ENCODE measurements at places on chromosomes 12 and 14.

GRCh38 chr12:118237052-118237665, 101.2 kb downstream of the PEBP1 start:
- no peak for DNase-seq

GRCh38 chr12:12520273-12520672, 42.4 kb downstream of the DUSP16 start:
- DNase-seq, result no peak

- no peak for DNase-seq
Observed at GRCh38 chr14:67683842-67684241, 9.4 kb upstream of the VTI1B start.

- no peak for DNase-seq
Observed at GRCh38 chr12:84856156-84856900, 56.3 kb downstream of the SLC6A15 start.

- DNase-seq, result no peak
Observed at GRCh38 chr12:103794309-103795213, 46.5 kb downstream of the NT5DC3 start.

- DNase-seq, result no peak
Observed at GRCh38 chr14:21556378-21557083, 23.3 kb downstream of the OR10G3 start.

GRCh38 chr12:89353188-89353822, 1.0 kb upstream of the DUSP6 start:
- DNase-seq, result no peak

DNA sequence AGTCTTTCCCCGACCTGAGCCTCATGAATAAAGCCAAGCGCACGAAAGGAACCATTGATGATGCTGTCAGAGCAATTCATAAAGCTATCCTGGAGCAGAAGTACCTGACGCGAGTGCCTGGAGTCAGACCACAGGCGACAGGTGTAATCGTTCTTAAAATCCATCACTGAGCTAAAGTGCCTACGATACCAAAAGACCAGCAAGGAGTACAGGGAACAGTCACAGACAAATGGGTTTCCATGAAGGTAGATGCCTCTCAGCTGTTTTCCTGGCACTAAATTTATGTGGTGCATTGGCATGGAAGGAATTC, 1.4 kb upstream of the PCED1B start:
- no peak for DNase-seq

DNA sequence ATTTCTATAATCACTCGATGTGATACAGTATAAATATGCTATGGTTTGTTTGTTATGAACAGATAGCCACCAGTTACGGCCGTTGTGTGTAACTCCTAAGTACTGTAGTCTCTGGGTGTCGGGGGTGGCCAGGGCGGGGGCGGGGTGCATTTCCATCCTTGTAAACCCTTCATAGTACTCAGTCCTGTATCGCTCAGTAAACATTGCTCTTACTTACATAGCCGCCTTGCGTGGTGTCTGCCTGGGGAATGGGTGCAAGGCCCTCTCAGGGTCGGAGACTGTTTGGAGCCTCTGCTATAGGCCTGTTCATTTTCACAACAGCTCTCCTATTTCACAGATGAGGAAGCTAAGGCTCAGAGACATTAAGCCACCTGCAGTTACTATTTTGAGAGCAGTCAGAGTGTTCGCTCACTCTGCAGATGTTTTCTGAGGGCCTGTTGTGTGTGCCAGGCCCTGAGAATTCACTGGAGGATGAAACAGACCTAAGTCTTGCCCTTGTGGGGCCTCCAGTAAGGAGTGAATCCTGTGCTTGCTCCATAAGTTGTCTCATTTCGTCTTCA, 42.5 kb downstream of the JDP2 start:
- no peak for DNase-seq

DNA sequence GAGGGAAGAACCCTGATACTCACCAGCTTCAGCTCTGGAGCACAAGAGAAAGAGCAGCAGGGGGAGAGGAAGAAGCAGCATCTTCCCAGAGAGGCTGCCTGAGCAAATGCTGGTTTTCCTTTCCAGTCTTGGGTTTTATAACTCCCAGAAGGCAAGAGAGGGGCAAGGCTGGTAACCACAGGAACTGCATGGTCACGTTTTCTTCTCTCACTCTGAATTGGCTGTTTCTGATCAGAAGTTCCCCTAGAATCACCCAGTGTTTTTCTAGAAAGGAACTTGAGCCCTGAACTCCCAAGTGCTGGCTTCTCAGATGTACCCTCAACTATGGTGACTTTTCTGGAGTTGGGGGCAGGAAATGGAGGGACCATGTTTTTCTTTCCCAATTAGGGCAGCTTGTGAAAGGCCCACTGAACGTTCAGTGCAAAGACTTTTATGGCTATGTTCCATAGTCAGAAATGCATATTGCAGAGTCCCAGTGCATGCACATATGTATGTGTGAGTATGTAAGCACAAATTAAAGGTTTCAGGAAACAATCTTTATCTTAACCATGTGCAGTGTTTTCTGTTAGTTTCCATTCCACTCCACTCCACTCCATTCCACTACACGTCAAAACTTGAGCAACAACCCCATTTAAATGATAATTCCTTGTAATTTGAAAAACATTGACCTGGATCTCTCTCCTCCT, at the start of gene CMA1:
Gene CMA1, minus strand, starts transcription at position 111 of the 686 bp plus-strand sequence. Its CDS starts 30 bp downstream, at position 81.
- no peak for DNase-seq

DNA sequence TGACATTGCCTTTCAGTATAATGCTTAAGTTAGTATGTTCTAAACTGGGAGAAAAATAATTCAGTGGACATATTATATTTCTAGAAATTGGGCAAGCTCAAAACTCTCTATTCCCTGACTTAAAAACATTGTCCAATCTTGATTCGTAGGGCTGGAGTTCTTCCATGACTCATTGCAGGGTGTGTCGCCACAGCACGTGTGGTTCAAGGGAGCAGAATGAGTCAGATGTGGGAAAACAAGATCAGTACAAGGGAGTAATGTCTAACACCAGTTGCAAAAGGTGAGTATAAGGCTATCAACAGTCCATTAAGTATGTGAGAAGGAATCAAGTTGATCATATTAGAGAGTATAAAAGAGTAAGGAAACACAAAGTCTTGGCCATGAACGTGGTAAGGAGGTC, 887.0 kb downstream of the TMTC2 start:
- DNase-seq, result no peak

GRCh38 chr12:12353807-12354206, 3.1 kb upstream of the BORCS5 start:
- DNase-seq, result no peak

- DNase-seq, result no peak
Observed at GRCh38 chr14:60631842-60632241, 17.4 kb downstream of the SIX1 start.

DNA sequence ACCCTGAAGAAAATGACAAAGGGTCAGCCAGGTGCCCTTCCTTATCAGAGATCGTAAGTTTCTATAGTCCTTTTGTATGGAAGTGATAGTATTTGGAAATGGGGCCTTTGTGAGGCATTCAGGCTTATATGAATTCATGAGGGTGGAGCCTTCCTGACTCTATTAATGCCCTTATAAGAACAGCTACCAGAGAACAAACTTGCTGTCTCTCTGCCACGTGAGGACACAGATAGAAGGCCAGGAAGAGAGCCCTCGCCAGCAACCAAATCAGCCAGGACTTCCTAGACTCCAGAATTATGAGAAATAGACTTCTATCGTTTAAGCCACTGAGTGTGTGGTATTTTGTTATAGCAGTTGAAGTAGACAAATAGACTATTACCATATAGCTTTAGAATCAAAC, 36.7 kb downstream of the TRMT5 start:
- DNase-seq, result no peak

DNA sequence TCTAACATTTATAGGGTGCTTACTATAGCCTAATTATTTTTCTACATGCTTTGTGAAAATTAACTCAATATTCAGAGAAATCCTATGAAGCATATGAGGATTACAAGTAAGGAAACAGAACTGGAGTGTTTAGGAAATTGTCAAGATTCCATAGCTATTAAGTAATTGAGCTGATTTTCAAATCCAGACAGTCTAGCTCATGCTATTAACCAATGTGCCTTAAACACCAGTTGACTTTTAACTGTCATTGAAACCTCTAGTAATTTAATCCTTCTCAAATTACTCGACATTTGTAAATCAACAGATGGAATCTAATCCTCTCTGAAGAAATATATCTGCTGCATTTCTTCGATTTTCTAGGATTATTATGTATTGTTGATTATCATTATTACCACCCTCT, 488.9 kb downstream of the MDGA2 start:
- DNase-seq, result no peak

GRCh38 chr12:96766232-96766631, 140.8 kb upstream of the NEDD1 start:
- DNase-seq, result no peak

DNA sequence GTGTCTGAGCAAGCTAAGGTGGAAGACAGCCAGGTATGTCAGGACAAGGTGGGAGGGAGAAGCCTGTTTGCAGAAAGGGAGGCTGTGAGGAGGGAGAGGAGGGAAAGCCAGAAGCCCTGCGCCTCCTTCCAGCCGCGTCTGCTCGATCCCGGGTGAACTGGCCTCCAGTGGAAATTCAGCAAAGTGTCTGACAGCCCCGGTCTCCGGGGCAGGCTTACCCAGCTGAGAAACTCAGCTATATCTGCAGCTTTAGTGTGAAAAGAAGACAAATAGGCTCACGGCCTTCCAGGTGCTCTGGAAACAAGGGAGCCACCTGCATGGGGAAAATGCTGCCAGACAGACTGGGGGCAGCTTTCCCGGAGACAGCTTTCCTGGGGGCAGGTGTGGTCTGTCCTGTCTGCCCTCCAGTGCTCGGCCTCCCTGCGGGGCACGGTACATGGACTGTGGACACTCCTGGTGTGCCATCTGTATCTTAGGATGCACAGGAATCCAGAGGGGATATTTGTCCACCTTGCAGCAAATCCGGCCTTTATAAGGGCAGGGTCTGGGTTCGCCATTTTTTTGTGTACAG, 6.3 kb downstream of the RFLNA start:
- no peak for DNase-seq

- no peak for DNase-seq
Observed at GRCh38 chr12:108047071-108047550, 82.0 kb upstream of the WSCD2 start.

GRCh38 chr12:89768586-89769482, 60.2 kb upstream of the ATP2B1 start:
- no peak for DNase-seq

DNA sequence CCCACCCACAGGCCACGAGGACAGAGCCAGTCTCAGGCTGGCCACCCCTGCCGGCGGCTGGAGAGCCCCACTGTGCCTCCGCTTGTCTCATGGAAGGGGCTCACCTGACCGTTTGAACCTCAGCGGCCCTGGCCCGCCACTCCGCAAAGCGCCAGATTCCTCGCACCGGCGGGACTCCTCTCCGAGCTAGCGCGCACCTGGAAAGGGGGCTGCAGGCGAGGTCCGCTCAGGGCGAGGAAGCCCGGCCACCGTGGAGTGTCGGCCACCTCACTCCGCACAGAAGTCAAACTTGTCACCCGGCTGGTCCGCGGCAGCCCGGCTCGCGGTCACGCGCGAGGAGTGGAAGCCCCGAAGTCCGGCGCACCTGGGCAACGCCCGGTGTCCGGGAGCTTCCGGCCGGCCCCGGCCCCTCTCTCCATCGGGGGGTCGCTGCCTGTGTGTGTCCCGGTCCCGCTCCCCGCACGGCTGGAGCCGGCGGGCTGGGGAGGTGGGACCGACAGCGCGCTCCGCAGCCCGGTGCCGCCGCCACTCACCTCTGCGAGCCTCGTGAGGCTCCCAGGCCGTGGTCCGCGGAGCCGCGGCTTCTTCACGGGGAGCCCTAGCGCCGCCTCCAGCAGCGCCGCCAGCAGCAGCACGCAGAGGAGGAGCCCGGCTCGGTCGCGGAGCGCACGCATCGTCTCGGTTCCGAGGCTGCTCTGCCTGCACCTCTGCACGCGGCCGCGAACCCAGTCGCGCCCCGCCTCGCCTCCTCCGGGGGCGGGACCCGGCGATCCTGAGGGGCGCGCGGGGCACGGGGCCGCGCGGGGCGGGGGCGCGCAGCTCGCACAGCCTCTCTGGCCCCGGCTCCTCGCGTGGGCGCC, at the start of gene ISM2:
Gene ISM2, minus strand, starts transcription at position 697 of the 860 bp plus-strand sequence. Its CDS starts 23 bp downstream, at position 674.
- DNase-seq, result no peak

- DNase-seq, result no peak
Observed at GRCh38 chr12:47111392-47111778, 31.6 kb upstream of the AMIGO2 start.

DNA sequence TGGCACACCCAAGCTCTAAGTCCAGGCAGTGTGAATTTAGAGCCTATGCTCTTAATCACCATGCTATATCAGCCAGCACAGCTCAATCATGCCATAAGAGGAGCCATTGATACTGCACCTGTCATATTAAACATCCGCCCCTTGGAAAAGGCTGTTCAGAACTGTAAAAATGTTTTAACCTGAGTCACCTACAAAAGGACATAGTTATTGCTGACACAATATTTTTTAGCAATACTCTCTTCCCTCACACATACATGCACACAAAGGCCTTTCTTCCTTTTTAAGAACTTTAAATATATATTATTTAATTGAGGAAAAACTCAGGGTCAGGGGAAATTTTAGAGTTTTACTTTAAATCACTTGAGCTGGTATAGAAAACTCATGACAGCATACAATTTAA, 83.5 kb upstream of the ATXN7L3B start:
- no peak for DNase-seq

- DNase-seq, result no peak
Observed at GRCh38 chr14:67820428-67820971, 921 bp downstream of the RAD51B start.

DNA sequence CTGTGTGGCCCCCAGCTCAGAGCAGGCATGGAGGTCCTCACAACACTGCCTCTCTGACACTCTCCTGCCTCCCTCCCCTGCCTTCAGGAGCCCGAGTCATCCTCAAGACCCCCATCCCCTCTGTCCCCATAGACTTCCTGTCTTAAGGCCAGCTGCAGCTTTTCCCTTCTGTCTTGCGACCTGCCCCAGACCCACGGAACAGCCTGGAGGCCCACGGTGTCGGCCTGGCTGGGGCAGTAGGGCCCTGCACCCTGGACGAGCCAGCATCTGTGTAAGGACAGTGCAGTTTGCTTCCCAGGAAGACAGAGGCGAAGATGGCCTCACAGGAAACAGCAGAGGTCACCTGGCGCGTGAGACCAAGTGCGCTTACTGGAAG, 9.7 kb downstream of the TEDC1 start:
- no peak for DNase-seq

- DNase-seq, result no peak
Observed at GRCh38 chr12:97464385-97465321, 2.0 kb downstream of the RMST start.

- no peak for DNase-seq
Observed at GRCh38 chr14:32202491-32202997, 525 bp downstream of the RNU6-8 start.

All from urinary bladder (tissue), 4 donors.